CD4-positive, alpha-beta T cell treated with Interleukin-17A for 4 hours (primary cell): ENCODE measurements at places on chromosomes 3 and 15.

DNA sequence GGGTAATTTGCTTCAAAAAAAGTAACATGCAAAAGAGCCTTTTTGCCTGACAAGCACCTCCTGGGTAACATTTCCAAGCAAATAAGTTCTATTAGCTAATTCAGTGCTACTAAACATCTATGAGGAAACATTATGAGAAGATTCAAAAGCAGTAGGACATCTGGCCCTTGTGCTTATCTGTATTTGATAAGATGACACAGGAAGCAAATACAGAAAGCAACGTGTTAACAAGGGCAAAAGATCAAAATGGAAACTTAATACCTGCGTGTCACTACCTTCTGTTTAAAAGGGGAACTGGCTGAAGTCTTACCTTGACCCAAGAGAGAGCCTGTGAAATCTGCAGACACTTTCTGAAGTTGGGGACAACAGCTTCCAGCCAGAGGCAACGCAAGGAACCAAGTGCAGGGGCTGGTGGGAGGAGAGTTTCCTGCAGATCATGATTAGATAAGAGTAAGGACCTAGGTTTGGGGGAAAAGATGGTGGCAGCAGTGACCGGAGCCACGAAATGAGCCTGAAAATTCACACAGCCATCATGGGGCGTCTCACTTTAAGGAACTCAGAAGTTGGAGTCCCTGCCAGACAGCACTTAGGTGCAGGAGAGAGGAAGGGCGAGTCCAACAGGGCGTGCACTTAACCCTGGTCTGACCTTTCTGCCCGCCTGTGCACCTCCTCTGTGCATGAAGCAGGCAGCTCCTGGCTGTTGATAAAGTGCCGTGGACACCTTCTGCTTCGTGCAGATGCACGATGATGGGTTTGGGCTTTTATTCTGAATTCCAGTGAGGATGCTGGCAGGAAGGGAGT lies 153.6 kb upstream of the BHLHE40 start:
- DNase-seq = peak; percentile 64

GRCh38 chr3:492586-493316 lies 296.2 kb downstream of the CHL1 start:
- DNase-seq = no peak

DNA sequence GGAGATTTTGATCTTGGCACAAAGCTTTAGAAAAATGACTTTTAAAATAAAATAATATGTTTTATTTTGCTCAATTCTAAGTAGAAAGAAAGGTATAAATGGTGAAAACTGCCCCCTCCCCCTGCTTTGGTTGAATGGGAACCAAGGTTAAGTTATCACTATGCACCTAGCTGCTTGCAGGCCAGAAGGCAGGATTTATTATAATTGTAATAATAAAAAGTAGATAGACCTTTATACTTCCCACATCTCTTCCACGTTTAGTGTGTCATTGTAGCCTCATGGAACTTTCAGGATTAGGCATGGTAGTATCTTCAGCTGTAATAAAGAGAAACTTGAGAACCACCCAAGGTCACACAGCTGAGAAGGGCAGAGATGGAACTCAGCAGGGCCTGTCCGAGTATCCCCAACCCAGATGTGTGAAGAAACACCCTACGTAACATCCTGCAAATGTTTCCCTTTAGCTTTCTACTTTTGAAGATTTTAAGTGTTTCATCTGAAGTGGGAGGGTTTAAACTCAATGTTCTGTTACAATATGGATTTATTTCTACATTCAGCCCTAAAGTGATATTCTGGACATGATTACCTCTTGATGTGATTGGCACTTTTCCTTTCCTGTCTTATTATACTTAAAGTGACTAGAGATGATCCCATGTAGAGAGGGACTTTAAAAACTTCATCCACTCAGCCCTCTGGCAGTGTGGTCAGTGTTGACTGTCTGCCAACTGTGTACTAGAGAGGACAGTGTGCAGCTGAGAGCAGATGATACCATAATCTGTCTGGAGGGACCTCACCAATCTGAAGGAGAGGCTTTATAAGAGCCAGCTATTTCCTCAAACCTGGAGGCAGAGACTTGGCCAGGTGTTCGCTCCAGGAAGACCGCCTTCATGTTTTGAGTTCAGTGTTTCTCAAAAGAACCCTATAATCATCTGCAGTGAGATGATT lies 282.5 kb upstream of the TRIM42 start:
- no peak for DNase-seq

- no peak for DNase-seq
Measured at GRCh38 chr15:60301024-60301423, 96.8 kb downstream of the ANXA2 start.

DNA sequence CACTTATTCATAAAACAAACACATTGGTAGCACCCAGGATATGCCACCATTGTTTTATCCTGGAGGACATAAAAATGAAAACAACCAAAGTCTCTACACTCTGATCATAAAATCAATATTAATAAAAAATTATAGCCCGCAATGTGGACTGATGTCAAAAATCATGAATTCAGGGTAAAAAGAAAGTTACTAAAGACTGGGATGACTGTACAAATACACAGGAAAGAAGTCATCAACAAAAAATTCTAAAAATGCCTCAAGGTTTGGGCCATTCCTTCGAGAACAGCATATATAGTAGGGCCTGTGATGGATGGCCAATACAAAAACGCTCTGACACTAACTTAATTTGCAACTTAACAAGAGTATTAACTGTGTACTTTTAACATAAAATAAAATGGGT lies 76.8 kb downstream of the THBS1 start:
- no peak for DNase-seq

GRCh38 chr3:42345811-42346210 lies 64.6 kb downstream of the LYZL4 start:
- DNase-seq = no peak

GRCh38 chr3:151199554-151200438 lies 3.2 kb downstream of the GPR171 start:
- no peak for DNase-seq

- DNase-seq = no peak
Measured at GRCh38 chr3:12922881-12923431, 81.6 kb upstream of the RPL32 start.

- no peak for DNase-seq
Measured at GRCh38 chr3:37922721-37923568, 61.3 kb downstream of the CTDSPL start.

DNA sequence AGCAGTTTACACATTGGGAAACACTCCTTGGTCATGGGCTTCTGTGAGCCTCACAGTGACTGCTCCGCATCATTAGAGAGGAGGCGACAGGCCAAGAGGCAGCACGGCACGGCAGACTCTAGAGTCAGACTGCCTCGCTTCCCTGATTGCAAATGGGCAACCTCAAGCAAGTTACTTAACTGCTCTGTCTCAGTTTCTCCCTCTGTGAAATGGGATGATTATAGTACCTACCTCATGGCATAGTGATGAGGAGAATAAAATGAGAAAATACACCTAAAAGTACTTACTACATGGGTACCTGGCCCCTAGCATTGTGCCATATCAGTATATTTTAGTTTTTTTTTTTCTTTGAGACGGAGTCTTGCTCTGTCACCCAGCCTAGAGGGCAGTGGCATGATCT lies 4.0 kb upstream of the RCCD1 start:
- no peak for DNase-seq
